ENCODE measurements at places on chromosomes 1 and 21. TPM values are rescaled to one million over a fixed set of nuclear protein-coding genes. Genes with fewer than 3 reads are reported as not detected.

Gene FGR
- polyA plus RNA-seq: 4.2 TPM

Gene GJA8
- not detected for polyA plus RNA-seq

Gene KRTAP7-1
- polyA plus RNA-seq: not detected

Gene TMEM82
- polyA plus RNA-seq: not detected

Gene S100A7
- not detected for polyA plus RNA-seq
